ENCODE measurements at places on chromosomes 1 and 21.

DNA sequence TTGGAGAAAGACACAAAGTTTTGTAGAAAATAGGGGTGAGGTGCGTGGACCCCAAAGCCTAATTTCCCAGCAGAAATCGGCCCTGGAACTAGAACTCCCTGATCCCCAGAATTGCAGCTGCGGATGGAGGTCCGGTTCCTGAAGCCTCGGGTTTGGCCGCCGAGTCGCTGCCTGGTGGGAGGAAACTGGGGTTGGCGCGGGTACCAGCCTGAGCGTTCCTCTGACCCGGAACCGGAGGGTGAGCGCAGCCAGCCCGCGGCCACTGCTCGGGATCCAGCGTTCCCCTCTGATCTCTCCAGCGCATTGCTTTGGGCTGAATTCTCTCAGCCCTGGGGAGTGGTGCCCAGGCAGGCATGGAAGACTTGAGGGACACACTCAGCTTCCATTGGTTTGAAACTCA is 1.6 kb downstream of the ST6GALNAC5 start:
- no peak for DNase-seq

DNA sequence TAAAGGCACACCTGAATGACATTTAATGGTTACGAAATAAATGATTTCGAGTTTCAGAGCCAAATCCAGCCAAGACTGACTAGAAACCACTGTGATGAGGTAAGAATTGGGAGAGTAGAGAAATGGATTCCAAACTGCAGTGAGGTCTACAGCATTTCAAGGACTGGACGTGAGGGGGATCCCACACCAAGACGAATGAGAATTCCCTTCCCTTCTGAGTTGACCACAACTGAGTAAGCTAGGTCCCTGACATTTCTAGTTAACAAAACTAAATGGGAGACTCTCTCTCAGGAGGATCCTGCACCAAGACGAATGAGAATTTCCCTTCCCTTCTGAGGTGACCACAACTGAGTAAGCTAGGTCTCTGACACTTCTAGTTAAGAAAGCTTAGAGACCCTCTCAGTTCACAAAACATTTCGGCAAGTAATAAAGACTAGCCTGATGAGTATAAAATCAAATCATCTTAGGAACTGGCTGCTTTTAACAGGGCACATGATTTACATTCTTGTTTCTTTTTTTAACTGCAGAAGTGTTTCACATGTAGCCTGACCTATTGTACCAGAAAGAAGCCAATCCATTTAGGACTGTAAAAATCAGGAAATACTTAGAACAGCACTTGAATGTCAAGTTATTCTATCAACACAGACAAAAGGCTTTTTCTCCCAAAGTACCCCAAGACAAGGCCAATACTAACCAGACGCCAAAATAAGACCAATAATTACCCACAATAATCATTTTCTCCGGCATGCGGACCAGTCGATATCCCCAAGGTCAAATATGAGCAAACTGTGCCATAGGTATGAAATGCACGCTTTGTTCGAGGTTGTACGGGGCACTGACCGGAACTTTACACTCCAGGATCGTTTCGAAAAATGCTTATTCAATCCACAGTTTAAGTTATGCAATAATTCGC is 1.4 kb upstream of the SPATA1 start:
- DNase-seq, result no peak

DNA sequence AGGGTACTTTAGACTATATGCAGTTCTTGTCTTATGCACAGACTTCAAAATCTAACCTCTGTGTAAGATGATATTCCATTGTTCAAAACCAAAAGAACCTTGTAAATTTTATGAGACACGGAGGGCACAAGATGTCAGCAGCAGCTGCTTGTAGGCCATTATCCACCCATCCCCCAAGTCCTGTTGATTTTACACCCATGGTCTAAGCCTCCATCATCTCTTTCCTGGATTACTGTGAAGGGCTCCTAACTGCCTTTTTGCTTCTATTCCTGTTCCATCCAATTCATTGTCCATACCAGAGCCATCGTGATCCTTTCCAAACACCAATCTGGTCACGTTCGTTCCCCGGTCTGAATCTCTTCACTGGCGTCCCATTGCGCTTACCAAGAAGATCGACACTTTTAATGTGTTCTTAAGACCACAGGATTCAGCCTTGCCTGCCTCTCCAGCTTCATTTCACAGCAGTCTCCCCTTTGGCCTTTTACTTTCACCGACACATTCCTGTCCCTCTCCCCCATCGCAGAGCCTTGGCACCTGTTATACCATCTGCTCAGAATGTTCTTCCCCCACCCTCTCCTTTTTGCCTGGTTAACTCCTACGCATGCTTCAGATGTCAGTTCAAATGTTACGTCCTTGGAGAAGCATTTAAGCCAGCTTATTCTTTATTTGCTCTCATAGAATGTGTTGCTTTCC is 107.3 kb upstream of the POU3F1 start:
- DNase-seq, result no peak

GRCh38 chr1:18794051-18794450 is 65.4 kb downstream of the TAS1R2 start:
- no peak for DNase-seq

GRCh38 chr1:20291645-20292084 is 990 bp downstream of the VWA5B1 start:
- peak; percentile 67 for DNase-seq

DNA sequence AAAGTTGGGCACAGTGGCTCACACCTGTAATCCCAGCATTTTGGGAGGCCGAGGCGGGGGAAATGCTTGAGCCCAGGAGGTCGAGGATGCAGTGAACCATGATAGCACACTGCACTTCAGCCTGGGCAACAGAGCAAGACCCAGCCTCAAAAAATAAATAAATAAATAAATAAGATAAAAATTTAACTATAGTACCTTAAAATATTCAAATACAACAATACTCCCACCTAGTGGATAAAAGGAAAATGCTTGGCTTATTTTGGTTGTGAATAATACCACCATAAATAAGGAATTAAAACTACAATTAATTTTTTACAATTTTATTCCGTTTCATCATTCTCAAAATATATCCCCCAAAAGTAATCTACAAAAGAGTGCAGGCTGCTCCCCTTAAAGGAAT is 8.1 kb downstream of the PSMG1 start:
- no peak for DNase-seq

DNA sequence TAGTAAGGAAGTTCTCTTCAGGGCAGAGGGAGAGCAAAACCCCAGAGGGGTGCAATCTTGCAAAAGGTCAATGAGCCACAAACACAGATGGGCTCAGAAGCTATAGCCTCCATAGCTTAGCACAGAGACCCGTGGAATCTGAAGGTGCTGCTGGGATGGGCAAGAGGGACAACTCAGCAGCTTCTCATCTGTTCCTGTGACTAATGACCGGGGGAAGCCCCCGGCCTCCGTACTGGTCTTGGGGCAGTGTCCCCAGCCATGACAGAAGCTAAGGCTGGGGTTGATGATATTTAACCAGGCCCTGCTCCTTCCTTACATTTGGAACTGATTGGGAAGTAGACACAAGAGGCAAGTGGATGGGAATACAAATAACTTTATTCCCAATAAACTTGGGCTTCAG is 19.1 kb downstream of the EXOC8 start:
- no peak for DNase-seq
